ENCODE measurements at places on chromosomes 13 and 19. TPM values are rescaled to one million over a fixed set of nuclear protein-coding genes. Genes with fewer than 3 reads are reported as not detected.

Gene PTPRH
- total RNA-seq: 6.9 TPM

Gene CD79A
- total RNA-seq: 0.35 TPM

Gene NALCN
- total RNA-seq: 1.8 TPM

Gene TSKS
- 0.18 TPM for total RNA-seq

Gene HOMER3
- 85.4 TPM for total RNA-seq

Gene FCER2
- total RNA-seq: not detected

Gene HIPK4
- total RNA-seq: not detected

Gene ZNF667
- 0.71 TPM for total RNA-seq

Gene CFAP97D2
- total RNA-seq: not detected

Gene C19orf25
- total RNA-seq: 47.6 TPM

Gene BEST2
- total RNA-seq: not detected

Gene SIGLEC9
- 1.1 TPM for total RNA-seq

Gene IRGC
- not detected for total RNA-seq

Gene ZNF610
- total RNA-seq: 1.2 TPM

Gene RASGRP4
- not detected for total RNA-seq

Gene MCOLN1
- 3.9 TPM for total RNA-seq

Gene FPR3
- total RNA-seq: not detected

Gene PSG11
- total RNA-seq: 0.71 TPM

Gene FFAR3
- not detected for total RNA-seq

Gene TMEM86B
- total RNA-seq: 1.8 TPM

Gene SYNGR4
- not detected for total RNA-seq

Gene TINCR
- total RNA-seq: 0.18 TPM

Gene ZNF587B
- 2.0 TPM for total RNA-seq

Gene ZNF567
- 13.0 TPM for total RNA-seq

Gene CEACAM8
- total RNA-seq: not detected

Gene CEACAM7
- not detected for total RNA-seq

Gene PTPRS
- total RNA-seq: 144 TPM

Gene KLHL1
- total RNA-seq: not detected

Gene KLK15
- not detected for total RNA-seq

Gene PRX
- total RNA-seq: 2.5 TPM

Gene KXD1
- 149 TPM for total RNA-seq
